G401 (cell line): ENCODE measurements at places on chromosomes 2 and 18. TPM values are rescaled to one million over a fixed set of nuclear protein-coding genes. Genes with fewer than 3 reads are reported as not detected.

- DNase-seq, result no peak
Measured at GRCh38 chr2:128696421-128696820, 377.8 kb upstream of the HS6ST1 start.

DNA sequence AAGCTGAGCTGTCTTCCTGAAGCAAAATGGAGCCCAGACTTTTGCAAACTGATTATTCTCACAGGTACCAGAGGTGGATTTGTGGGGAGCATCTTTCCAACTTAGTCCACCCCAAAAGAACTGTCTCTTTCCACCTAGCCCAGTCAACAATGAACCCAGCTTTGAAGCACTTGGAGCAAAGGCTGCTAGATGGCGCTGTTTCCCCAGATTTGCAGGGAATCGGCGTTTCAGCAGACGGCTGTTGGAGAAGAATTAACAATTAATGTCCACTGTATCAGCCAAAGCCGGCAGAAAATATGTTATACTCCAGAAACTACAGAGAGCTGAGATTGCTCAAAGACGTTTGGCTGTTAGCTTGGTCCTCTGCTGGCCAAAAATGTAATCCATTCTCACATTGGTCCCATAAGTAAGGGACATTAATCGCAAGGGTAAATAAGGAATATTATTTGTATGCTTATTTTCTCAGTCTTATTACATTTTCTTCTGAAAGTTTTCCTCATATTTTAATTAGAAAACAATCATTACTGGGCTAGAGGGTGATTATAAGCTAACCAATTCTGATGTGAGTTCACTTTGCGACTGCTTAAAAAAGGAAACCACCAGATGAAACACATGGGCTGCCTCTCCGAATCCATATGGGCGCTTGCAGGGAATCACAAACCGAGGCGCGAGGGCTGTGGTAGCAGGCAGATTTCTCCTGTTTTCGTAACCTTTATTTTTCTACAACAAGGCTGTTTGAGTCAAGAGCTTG lies 423.8 kb upstream of the MEX3C start:
- DNase-seq, result peak; percentile 87

GRCh38 chr2:10926191-10926820 lies 14.6 kb downstream of the KCNF1 start:
- no peak for DNase-seq

- no peak for DNase-seq
Measured at GRCh38 chr2:54750040-54750439, 26.6 kb downstream of the EML6 start.

GRCh38 chr2:189557373-189557772 lies 23.2 kb downstream of the SLC40A1 start:
- DNase-seq, result no peak

DNA sequence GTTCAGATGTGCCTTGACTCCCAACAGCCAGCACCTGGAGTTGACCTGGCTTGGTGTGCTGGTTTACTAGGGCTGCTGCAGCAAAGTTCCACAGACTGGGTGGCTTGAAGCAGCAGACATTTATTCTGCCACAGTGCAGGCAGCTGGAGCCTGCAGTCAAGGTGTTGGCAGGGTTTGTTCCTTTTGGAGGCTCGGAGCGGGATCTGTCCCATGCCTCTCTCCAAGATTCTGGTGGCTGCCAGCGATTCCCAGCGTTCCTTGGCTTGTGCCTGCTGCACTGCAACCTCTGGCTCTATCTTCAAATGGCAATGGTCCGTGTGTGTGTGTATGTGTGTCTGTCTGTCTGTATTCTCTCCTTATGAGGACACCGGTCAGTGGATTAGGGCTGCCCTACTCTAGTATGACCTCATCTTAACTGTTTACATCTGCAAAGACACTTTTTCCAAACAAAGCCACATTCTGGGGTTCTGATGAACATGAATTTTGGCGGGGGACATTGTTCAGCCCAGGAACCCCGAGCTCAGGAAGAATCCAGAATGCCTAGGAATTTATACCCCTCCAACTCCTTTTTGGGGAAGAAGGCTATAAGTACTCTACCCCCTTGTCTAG lies 44.7 kb upstream of the TMEM131 start:
- DNase-seq, result no peak

GRCh38 chr2:216179015-216179414 lies 69.9 kb downstream of the XRCC5 start:
- DNase-seq, result no peak

- no peak for DNase-seq
Measured at GRCh38 chr2:101931402-101931801, 60.4 kb upstream of the IL1R2 start.

- no peak for DNase-seq
Measured at GRCh38 chr2:221502270-221503010, 69.7 kb downstream of the EPHA4 start.

GRCh38 chr2:68766376-68766845 lies 31.8 kb downstream of the ARHGAP25 start:
- peak; percentile 3 for DNase-seq

- no peak for DNase-seq
Measured at GRCh38 chr2:187377340-187377739, 70.7 kb downstream of the CALCRL start.

- no peak for DNase-seq
Measured at GRCh38 chr2:100840519-100840918, 20.6 kb downstream of the NPAS2 start.

DNA sequence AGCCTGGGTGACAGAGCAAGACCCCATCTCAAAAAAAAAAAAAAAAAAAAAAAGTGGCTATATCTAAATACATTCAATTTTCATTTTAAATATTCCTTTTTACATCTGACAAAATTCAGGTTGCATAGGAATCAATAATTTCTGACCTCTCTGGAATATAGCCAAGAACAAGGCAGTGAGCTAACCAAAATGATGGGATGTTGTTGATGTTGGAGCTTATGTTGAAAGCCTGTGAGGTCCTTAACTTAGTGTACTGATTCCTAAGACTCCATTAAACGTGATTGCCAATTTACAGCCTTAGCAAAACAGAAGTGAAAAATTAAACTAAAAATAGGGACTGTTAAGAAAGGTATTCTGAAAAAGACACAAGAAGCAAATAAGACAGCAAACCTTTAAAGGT lies 109.6 kb downstream of the MEP1B start:
- no peak for DNase-seq

DNA sequence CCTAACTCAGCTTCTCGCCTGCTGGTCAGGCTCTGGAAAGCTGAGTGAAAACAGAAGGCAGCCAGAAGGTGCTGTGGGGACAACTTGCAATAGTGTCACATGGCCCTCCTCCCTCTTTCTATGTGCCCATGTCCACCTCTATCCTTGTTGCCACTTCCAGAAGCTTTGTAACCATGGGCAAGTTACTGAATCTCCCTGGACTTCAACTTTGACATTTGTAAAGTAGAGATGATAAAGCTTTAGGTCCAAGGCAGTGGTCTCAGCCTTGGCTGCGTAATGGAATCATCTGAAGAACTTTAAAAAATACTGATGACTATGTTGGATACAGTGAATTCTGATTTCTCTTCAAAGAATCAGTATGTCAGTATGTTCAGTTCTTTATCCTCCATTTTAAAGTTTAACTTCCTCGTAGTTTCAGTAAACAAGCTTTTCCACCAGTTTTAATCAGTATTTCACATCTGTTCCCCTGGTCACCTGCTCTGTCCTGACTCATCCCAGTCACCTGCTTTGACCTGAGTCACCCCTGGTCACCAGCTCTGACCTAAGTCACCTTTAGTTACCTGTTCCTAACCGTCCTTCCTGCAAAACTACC lies 245.2 kb upstream of the STON1 start:
- DNase-seq, result peak; percentile 88

- DNase-seq, result no peak
Measured at GRCh38 chr2:231716666-231717280, 8.4 kb downstream of the PTMA start.

DNA sequence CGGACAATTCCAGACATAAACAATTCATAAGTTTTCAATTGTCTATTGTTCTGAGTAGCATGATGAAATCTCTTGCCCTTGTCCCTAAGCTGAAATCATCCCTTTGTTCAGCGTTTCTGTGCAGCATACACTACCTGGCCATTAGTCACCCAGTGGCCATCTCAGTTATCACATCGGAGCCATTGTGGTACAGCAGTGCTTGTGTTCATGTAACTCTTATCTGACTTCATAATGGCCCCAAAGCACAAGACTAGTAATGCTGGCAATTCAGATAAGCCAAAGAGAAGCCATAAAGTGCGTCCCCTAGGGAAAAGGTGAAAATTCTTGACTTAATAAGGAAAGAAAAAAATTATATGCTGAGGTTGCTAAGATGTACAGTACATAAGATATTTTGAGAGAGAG lies 127.2 kb downstream of the FHOD3 start:
- no peak for DNase-seq

DNA sequence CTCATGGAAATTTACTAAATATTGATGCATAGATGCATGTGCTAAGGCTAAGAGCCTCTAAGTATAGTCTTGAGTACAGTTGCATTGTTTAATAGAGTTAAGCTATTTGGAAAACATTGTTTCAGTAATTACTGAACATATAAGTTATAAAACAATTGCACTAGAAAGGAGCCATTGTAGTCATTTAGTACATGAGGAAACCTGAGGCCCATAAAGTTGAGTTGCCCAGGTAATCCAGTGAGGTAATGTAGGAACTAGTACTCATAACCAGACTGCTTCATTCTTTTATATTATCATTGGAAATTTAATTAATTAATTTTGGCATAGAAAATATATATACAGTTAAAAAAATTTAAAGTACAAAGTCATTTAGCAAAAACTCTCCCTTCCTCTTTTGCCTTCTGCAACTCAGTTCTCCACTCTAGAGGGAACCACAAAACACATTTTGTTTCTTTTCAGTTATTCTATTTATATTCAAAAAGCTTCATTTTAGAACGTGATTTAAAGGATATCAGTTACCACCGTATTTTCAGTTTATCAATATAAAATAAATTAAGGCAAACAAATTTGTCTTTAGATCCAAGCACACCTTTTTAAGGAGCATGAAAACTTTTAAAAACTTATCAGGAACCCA lies 27.8 kb upstream of the TBR1 start:
- no peak for DNase-seq

DNA sequence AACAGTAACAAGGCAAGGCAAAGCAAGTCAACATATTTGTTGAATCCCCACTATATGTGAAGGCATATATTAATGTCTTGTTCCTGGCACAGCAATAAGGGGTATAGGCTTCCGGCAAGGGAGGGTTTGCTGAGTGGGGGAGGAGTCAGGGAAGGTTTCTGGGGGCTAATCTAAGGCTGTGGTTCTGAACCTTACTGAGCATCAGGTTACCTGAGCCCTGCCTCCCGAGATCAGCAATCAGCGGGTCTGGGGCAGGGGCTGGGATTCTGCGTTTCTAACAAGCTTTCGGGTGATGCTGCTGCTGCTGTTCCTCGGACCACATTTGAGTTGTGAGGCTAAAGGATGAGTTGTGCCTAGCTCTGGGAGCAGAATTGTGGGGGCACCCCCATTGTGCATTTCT lies 401.7 kb upstream of the SPRED2 start:
- no peak for DNase-seq

DNA sequence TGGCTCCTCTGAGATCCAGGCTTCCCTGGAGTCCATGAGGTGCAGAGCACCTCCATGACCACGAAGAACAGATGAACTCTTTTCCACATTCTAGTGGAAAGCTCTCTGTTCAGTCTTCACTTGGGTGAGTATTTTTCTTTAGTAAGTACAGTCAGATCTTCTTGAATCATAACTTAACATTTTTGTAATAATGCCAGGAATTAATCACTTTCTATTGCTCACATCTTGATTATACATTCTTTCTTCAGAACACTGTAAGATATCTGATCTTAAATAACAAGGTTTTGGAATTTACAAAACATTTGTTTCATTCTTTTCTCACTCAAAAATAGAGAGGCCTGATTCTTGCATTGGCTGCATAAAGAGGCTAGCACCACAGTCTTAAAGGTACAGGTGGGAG lies 45.4 kb upstream of the RND3 start:
- DNase-seq, result no peak

DNA sequence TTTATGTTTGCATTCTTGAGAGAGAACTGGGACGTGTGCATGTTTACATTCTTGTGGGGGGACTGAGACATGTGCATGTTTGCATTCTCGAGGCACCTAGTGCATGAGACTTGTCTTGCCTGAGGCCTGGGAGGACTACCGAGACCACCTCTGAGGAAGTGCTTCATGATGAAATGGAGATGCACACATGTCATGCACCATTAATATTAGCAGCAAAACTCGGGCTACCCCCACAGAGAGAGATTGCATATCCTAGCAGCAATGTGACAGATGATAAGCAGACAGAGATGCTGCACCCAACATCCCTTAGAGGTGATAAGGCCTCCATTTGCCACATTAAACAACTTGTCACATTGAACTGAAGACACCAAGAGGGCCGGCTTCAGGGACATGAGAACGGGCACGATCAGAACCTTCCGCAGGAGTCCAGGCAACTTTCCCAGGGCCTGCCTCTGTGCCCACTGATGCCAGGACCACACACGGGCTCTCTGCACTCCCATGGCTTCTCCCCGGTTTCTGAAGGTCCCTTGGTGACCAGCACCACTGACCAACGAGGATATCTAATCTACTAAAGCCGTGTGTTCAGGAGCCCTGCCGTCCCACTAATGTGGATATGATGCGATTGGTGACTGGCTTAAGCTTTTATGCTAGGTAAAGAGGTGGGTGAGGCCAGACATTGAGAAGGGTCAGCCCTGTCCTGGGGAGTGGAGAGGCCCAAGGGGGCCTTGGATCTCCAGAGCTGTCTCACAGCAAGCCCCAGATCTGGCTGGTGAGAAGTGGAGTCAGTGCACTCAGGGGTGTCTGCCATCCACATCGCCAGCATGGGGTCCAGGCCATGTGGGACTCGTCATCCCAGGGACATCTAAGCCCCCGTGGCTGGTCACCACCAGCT lies 208.3 kb downstream of the NDUFA10 start:
- no peak for DNase-seq

GRCh38 chr2:237016121-237016915 lies 69.4 kb upstream of the COPS8 start:
- no peak for DNase-seq

DNA sequence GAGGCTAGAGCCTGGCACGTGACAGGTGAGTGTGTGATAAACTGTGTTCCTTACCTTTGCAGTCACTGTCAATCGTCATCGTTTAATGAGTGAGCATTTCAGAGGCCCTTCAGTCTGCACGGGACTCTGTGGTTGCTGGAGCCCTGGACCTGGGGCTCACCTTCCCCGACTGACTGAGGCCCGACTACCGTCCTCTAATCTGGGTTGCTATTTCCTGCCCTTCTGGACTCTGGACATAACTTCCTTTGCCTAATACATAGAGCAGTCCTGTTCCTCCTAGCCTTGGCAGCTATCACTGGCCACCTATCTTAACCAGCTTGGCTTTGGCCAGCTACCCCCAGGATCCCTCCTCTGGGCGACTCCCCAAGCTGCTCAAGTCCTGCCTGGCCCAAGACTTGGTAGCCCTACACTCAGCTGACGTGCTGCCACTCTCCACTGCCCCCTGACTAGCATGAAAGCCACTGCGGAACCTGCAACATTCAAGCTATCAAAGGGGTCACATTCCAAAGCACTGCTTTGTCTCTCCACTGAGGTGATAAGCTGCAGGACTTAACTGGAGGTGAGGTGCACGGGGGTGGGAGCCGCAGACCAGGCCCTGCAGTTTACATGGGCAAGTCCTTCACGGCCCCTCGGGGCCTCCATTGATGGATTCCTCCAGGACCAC lies 11.1 kb upstream of the RAB17 start:
- no peak for DNase-seq

LYPD1 gene
- not detected in 2 replicates for total RNA-seq

CELF4 gene
- not detected in 2 replicates for total RNA-seq

SNED1 gene
- total RNA-seq, result 0.07 and 2.2 TPM in 2 replicates

IL1R2 gene
- total RNA-seq, result not detected in 2 replicates

RGPD3 gene
- total RNA-seq, result 0.81 and 1.3 TPM in 2 replicates

UGT1A5 gene
- not detected in 2 replicates for total RNA-seq

NDUFB3 gene
- 78.6 and 93.5 TPM in 2 replicates for total RNA-seq

SFTPB gene
- total RNA-seq, result not detected in 2 replicates

NTSR2 gene
- not detected in 2 replicates for total RNA-seq

EPHA4 gene
- not detected in 2 replicates for total RNA-seq

SERPINB12 gene
- not detected in 2 replicates for total RNA-seq

CFAP65 gene
- not detected in 2 replicates for total RNA-seq

POTEJ gene
- not detected in 2 replicates for total RNA-seq
